HuH-7.5 (cell line): ENCODE measurements at places on chromosomes 7 and 10.

DNA sequence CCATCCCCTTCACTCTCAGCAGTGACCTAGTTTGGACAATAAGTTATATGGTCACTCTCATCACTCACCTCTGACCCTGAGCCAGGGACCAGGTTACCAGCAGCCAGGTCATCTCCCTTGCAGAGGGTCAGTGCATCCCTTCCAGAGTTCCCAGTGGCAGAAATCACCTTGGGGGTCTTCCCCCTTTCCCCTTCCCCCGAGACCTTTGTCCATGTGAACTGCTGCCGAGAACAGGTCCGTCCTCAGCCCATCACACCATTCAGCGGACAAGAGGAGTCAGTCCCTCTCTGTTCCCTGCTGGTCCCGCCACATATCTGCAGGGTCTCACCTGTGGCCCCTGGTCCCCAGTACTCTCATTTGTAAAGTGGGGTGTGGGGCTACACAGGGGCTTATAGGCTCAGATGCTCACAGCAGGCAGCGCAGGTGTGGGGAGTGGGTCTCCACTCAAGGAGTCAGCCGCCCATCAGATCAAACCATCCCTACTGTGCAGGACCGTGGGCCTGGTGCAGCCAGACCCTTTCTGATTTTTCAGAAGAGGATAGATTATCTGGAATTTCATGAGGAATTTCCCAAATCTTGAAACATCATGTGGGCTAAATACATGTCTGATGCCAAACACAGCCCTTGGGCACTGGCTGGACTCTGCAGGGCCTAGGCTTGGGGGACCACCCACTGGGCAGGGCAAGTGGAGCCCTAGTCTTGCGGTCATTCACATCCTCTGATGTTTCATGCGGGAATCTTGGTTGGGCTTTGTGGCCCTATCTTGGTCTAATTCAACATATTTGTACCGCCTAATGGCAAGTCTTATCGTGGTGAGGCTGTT, 6.5 kb downstream of the DEPP1 start:
- DNase-seq = no peak

- no peak for DNase-seq
Observed at GRCh38 chr10:71770255-71770654, 3.1 kb downstream of the VSIR start.

DNA sequence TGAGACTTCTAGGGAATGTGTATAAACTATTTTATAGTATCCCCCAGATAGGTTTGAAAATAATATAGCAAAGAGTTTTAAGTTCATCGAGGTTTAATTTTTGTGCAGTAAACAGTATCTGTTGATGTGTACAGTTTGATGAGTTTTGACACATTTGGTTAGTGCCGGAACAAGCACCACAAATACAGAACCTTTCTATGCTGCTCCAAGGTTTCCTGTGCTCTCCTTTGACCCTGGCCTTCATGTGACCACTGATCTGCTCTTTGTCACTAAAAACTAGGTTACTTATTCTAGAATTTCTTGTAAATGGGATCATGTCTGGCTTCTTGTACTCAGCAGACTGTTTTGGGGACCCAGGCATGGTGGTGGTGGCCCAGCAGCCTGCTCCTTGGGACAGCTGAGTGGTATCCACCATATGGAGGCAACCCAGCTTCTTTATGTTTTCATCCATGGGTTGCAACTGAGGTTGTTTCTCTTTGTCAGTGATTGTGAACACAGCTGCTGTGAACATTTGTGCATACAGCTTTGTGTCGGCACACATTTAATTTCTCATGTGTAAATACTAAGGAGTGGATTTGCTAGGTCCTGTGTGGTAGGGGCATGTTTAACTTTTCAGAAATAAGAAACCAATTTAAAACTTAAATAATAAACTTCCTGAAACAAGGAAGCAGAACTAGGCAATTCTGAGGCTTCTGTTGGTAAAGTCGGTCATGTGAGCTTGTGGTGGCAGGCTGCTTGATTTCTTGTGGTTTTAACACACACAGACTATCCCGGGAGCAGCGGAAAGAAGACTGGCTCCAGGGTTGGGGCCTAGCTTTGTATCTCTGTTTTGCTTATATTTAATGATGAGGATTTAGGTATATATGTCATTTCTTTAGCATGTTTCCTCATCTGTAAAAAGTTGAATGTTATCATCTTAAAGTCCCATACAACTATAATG, 219.4 kb downstream of the ABCA13 start:
- no peak for DNase-seq

DNA sequence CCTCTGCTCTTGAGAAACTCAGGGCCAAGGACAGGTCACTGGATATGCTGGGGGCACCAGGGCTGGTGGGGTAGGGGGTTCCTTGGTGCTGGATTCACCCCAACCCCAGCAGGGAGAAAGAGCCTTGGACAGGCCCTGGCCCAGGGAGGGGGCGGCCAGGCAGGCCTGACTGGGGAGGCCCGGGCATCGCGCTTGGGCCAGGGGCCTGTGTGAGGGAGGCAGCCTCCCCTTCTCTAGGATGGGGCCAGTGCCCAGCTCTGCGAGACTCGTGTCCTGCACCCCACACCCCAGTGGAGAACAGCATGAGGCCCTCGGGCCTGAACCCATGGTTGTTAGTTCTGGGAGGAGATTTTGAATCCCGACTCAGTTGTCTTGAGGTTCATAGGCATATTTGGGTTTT, 217.1 kb downstream of the ZNF248 start:
- DNase-seq = no peak

DNA sequence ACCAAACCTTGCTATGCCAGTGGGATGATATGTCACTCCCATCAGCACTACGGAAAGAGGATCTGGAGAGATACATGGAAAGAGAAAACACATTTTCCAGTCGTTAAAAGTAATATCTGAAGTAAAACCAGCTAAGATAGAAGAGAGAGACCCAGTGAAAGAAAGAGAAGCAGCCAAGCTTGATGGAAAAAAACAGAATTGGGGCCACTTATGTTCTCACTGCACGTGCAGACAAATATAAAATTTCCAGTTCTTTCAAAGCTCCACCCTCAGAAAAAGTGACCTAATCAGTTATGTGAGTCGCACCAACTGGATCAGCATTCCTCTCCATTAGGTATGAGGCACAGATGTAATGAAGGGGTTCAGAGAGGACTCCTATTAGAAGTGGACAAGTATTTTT, 266.1 kb downstream of the MTERF1 start:
- no peak for DNase-seq

GRCh38 chr10:122446668-122447423, 7.6 kb upstream of the ARMS2 start:
- DNase-seq = no peak

GRCh38 chr10:60009276-60009675, 102.9 kb upstream of the CCDC6 start:
- DNase-seq = no peak
